ENCODE measurements at places on chromosomes 2 and 18.

GRCh38 chr2:99771681-99772333, 282.0 kb upstream of the REV1 start:
- no peak for DNase-seq

DNA sequence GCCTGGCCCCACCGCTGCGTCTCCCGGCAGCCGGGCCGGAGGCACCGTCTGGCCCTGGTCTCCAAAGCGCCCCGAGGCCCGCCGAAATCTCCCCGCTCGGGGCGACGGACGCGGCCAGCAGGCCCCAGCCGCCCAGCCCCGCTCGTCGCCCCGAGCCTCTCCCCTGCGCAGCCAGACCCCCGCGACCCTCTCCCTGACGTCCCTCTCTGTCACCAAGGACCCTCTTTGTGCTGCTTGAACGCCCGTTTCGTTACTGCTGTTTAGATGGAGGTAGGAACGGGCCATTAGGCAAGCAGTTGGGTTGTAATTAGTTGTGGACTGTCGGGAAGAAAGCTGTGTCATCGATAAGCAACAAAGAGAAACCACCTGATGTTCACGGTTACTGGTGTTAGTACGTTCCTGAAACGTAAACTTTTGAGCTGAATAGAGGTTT, 686 bp downstream of the UBXN4 start:
- DNase-seq: peak; percentile 78

- DNase-seq: no peak
Measured at GRCh38 chr2:128549094-128549493, 230.4 kb upstream of the HS6ST1 start.

GRCh38 chr2:46936566-46936965, 21.0 kb upstream of the MCFD2 start:
- DNase-seq: no peak

DNA sequence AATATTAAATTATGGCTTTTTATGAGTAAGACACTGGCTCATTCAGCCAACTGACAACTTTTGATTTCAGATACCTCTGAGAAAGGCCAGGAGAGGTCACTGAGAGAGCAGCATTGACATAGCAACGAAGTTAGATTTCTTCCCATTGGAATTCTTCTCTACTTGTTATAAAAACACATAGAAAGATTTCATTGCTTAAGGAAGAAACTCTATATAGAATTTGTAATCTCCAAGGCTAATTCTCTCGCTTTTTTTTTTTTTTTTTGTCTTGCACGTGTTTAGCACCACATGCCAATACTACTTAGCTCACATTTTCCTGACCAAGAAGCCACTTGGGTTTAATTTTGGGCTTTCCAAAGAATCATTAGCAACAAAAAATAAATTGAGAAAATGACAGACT, 233.7 kb downstream of the CALCRL start:
- no peak for DNase-seq

GRCh38 chr2:68185541-68186164, 28.0 kb downstream of the PNO1 start:
- DNase-seq: peak; percentile 68

DNA sequence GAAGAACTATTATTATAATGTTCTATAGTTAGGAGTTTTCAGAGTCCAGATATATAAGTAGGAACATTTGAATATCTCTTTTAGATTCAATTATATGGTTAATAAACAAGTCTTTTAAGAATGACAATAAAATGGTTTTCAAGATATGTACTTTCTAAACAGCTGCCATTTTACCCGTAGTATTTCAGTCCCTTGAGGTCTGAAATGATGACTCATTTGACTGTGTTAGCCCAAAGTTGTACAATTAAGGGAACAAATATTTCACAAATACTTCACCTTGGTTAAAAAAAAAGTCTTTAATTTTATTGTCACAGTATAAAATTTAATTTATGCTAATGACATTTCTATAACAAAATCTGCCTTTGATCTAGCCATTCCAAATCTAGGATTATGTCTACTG, 91.6 kb upstream of the TANK start:
- DNase-seq: no peak

DNA sequence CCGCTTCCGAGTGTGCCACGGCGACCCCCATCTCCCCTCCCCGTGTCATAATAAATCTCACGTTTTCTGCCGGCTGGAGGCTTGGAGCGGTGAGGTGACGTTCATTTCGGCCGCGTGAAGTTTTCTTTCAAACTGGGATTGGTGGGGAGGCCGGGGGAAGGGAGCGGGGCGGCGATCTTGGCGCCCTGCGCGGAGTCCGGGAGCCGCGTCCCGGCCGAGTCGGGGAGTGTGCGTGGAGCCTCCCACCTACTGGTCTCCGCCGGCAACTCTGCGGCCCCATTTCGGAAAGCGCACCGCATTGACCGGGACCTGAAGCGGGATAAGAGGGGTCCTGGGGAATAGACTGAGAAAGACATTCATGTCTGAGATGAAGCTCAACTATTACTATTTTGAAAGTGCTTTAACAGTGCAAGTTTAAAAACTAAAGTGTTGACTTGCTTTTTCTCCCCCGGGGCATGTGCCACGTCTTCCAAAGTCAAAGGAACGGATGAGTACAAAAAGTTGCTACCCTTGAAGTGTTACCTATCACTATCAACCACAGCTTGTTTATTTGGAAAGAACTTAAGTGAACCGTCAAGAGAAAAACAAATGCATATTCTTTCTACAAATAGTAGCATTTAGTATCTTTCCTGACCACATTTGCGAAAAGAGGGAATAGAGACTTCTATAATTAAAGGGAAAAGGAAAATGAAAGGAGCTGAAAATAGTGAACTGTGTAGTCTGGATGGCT, 818 bp upstream of the IKZF2 start:
- DNase-seq: peak; percentile 28

DNA sequence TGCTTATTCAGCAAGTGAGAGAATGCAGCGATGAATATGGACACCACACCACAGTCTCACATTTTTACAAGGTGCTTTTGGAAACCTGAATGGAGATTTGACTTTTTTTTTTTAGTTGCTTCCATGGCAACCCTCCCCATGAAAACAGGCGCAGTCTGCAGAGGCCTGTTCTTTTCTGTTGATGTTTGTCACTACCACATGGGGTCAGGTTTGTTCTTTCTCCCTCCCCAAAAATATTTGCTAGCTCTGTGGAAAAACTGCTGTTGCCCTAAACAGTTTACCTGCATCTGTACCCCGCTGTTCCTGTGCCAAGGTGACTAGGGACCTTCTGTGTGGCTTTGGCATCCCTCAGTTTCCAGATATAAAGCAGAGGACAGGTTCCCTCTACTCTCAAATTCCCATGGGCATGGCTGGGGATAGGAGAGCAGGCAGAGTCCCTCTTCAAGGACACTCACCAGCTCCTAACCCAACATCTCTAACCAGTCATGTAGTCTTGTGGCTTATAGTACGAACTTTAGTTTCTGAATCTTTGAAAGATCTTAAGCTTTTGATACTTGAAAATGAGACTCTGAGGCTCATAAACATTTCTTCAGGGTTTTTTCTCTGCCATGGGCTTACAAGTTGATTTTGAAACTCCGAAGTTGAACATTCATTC, 14.7 kb upstream of the MAPRE2 start:
- no peak for DNase-seq

- no peak for DNase-seq
Measured at GRCh38 chr2:235265348-235265965, 228.4 kb upstream of the AGAP1 start.

DNA sequence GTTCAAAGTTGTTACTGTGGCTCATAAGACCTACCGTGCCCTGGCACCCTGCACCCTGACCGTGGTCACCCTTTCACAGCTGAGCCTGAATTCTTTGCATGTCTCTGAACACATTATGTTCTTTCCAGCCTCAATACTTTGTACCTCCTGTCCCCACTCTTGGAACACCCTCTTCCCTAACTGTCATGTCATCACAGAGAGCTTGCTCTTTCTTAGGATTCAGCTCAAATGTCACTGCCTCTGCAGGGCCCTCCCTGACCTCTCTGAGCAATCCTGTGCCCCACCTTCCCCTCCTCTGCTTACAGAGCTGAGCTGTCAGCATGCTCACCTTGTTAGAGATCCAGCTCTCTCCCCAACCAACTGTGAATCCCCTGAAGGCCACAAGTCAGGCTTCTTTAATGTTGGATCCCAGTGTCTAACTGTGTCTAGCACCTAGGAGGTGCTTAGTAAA, 15.0 kb downstream of the PRKAG3 start:
- DNase-seq: no peak

DNA sequence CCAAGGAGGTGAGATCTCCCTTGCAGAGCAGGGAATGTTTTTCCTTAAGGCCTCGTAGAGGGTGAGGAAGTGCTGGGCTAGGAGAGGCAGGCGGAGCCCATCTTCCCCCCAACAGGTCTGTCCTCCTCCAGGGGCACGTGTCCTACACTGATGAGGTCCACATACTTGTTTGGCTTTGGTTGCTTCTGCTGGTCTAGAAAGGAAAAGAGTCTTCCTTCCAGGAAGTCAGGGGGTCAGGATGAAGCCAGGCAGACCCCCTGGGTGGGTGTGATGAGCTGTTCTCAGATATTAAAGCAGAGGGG, 6.0 kb downstream of the SH3BP4 start:
- DNase-seq: no peak

DNA sequence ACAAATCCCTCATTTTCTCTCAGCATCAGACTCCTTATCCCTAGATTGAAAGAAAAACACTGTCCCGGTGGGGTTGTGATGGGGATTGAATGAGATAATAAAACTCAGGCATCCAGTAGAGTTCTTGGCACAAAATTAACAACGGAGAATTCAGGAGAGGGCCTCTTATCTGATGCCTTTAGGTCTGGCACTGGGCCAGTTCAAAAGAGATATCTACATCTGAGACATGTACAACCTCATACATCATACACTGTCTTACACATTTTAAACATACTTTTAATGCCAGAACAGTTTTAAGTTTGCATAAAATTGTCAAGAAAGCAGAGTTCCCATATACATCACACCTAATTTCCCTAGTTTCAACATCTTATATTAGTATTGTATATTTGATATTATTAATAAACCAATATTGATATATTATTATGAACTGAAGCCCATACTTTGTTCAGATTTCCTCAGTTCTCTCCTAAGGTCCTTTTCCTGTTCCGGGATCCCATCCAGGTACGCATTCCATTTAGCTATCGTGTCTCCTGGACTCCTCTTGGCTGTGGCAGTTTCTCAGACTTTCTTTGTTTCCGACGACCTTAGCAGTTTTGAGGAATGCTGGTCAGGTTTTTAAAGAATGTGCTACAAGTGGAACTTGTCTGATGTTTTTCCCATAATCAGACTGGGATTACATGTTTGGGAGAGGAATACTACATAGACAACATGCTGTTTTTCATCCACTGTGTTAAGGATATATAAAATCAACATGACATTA, 27.8 kb downstream of the NXPH2 start:
- no peak for DNase-seq
